ENCODE measurements at places on chromosomes 11 and 22.

GRCh38 chr11:86954269-86955110 lies 705 bp downstream of the FZD4 start:
- no peak for DNase-seq

DNA sequence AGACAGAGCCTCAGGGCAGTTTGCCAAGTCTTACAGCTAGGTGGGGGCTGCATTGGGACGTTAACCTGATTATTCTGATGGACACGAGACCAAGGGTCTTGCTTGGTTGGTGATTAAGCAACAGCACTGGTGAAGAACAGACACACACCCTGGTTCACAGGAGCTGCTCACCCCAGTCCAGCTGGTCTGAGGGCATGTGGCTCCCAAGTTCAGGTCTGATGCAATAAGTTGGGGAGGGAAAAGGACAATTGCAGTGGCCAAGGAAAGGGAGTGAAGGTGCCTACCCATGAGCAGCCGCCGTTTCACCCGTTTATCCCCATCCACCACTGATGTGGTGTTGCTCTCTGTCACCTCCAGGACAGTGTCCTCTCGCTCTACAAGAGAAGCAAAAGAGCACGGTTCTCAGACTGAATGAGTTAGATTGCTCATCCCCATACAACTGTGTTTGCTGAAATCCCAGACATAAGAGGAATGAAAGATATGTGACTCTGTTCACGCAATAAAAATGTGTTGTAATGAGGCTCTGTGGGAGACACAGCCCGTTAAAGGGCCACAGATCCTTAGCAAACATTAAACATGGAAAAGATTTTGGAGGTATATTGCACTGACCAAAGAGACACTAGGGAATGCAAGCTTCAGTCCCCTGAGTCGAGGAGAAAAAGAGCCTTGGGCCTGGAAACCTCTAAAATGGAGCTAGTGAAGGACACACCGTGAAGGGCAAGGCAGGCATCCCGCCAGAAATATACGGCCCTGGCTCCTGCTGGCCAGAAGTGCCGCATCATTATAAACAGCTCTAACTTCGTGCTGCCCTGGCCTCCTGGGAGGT lies 25.6 kb downstream of the SCUBE2 start:
- DNase-seq: no peak

DNA sequence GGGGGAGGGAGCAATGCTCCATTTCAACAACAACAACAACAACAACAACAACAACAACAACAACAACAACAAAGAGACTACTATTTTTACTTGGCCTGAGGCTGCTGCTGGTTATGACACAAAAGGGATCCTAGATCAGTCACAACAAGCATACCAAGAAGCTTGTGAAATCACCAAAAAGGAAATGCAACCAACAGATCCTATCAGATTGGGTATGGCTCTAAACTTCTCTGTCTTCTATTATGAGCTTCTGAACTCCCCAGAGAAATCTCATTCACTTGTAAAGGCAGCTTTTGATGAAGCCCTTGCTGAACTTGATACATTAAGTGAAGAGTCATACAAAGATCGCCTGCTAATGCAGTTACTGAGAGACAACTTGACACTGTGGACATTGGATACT lies 10.5 kb upstream of the MS4A2 start:
- DNase-seq: no peak

DNA sequence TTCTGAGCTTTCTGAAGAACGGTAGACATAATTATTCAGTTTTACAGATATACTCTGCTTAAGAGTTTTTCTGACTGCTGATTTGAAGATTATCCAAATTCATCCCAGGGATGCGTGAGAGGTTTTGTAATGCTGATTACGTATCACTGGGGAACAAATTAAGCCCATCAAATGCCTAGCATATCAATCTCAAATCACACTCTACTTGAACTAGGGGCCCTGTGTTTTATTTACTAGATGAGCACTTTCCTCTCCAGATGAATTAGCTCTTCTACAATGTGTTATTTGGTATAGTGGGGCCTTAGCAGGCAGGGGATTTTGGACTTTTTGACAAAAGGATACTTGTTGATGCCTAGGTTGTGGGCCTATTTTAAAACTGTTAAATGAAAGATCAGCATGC lies 177.9 kb downstream of the JRKL start:
- DNase-seq: no peak

- DNase-seq: no peak
Observed at GRCh38 chr11:9905501-9905951, 241.6 kb downstream of the SWAP70 start.

- DNase-seq: peak; percentile 80
Observed at GRCh38 chr22:37077802-37078448, 26.4 kb downstream of the KCTD17 start.

GRCh38 chr11:42923651-42924050 lies 388.1 kb upstream of the API5 start:
- DNase-seq: no peak

DNA sequence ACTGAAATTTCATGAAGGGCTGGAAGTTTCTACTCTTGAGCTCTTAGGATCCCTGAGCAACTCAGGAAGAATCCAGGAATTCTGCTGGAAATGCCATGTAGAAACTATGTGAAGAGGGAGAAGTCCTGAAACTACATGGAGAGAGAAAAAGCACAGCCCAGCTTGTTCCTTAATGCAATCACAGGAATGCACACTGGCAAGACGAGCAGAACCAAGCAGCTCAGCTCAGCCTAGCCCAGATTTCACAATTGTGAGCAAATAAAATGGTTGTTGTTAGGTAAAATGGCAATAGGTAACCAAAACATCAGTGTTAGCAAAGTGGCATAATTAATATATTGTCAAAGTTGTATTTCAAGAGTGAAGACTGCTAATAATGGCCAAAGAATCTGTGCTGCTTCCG lies 28.1 kb downstream of the ZNF214 start:
- peak; percentile 8 for DNase-seq

- DNase-seq: no peak
Observed at GRCh38 chr11:93654226-93654625, 7.3 kb upstream of the CEP295 start.

- no peak for DNase-seq
Observed at GRCh38 chr11:107996006-107996776, 12.5 kb upstream of the CUL5 start.

DNA sequence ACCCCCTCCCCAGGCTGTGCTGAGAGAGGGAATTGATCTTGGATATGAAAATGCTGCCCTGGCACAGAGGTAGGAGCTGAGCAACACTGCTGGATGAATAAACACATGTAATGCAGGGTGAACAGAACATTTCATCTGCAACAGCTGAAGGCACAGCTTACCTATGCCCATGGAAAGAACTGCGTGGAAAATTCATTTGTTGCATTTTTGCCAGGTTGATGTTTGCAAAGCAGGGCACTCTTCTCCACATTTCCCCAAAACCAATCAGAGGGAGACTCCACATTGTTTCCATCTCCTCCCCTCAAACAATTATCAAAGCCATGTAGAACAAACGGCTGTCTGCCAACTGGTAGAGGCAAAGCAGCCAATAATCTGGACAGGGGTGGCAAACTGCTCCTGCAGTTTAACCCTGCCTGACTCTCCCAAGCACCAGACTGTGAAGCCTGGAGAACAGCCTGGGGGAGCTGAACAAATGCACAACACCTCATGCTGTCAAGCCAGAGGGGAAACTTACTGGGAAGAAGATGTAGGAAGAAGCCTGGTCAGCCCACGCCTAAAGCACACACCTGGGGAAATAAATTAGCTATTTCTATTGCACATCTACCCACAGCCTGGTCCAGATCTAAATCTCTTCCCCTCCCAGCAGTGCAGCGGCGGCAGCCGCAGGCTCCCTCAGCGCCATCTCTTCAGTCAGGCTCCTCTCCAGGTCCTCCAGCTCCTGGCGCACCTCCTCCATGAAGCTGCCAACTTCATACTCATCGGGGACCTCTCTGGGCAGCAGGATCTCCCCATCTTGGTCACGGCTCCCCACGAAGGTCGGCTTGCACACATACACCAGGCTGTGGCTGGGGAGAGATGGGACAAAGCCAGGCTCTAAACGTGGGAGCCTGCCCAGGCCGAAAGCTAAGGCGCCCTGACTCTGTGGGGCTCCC lies 44.3 kb downstream of the DKK3 start:
- no peak for DNase-seq

DNA sequence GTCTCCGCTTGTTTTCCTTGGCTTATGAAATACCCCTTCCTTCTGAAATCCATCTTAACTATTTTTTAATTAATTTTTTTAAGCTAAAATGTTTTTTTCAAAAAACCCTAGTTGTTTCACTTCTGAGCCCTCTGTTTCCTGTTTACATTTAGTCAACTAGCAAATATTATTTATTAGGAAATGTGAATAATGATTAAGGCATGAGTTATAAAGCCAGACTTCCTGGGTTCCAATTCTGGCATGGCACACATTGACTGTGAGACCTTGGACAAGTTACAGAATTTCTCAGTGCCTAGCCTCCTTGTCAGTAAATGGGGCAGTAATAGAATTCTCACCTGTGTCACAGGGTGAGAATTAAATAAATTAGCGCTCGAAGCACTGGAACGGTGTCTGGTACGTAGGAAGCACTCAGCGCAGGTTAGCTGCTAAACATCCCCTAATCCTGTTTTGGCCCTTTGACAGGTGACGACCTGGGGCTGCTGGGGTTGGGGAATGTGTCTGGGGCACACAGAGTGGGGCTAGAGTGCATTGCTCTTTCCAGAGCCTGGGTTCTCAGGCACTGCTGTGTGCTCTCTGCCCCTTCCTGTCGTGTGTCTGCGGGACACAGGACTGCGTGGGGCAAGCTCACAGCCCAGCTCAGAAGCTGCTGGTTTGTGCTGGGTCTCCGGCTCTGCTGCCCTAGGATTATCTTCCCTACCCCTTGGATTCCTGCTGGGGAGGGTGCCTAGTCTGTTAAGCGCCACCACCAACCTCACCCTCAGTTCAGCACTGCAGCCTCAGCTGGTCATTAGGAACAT lies 13.1 kb downstream of the PANX1 start:
- no peak for DNase-seq

DNA sequence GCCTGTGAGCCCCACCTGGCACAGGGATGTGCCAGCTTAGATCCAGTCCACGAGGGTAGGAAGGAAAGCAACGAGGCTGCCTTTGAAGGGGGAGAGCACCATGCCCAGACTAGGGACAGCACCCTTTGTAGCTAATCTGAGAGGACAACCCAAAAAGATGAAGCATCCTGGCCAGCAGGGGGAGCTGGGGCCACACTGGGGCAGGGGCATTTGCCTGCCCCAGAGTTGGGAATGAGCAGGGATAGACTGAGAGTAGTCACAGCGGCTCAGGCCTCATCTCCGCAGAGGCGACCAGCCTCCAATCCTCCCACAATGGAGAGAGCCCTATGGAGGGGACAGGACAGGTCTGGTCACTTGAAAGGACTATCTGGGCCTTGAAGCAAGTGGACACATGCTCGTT lies 16.4 kb downstream of the LMO1 start:
- DNase-seq: no peak

DNA sequence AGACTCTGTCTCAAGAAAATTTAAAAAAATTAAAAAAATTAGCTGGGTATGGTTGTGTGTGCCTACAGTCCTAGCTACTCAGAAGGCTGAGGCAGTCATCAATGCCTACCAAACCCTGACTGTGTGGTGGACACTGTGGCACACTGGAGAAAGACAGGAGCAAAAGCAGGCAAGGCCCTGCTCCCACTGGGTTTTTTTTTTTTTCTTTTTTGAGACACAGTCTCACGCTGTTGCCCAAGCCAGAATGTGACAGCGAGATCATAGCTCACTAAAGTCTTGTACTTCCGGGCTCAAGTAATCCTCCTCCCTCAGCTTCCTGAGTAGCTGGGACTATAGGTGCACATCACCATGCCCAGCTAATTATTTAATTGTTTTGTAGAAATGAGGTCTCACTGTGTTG lies 4.6 kb downstream of the NEFH start:
- DNase-seq: no peak

DNA sequence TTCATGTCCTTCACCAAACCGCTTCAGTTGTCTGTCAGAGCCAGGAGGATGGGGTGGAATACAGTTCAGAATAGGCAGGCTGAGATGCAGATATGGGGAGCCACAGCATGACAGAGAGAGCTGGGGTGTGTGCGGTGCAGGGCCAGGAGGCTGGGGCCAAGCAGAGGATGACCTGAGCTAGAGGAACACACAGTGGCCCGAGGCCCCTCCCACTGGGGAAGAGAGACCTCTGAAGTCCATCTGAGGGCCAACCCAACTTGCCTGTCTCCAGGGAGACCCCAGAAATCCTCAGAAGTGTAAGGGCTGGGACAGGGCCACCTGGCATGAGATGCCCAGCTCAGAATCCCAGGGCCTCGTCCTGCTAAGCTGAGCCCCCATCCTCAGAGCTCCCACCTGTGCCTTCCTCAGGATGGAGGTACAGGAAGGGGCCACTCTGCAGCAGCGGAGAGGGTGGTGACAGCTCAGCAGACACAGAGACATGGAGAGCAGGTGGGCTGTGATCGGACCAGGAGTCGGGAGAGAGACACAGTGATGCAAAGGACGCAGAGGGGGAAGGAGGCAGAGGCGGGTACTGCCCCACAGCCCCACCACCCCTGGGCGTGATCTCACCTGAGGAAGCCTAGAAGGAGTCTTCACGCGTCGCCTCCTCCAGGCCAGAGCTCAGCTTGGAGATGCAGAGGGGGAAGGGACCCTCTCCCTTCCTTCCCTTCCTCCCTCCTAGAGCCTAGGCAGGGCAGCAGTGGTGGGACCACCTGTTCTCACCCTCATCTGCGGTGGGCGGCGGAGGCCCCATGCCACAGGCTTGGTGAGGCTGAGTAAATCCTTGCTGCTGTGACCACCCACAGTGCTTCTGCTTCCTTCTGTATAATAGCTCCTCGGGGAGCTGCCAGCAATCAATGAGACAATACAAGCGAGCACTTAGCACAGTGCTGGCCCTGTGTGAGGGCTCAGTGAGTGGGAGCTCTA lies 9.1 kb upstream of the TUB start:
- DNase-seq: no peak

DNA sequence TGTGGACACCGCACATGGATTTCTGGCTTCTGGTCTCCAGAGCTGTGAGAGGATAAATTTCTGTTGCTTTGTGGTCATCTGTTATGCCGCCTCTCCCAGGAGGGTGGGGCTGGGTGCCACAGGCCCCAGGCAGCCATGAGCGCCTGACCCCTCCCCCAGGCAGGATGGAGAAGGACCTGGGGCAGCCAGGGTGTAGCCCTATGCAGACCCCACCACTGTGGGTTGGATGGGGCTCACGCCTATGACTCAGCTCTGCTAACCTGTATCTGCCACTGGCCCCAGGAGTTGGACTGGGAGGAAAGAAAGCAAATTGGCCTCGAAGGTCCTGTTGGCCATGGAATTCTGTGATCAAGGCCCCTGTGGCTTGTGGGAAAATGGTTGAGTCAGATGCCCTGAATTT lies 1351.1 kb downstream of the BRD1 start:
- DNase-seq: no peak

GRCh38 chr11:88303037-88303436 lies 34.5 kb downstream of the CTSC start:
- DNase-seq: no peak

GRCh38 chr11:29321293-29322132 lies 695.3 kb downstream of the KCNA4 start:
- no peak for DNase-seq

GRCh38 chr11:103714246-103714645 lies 322.2 kb upstream of the DDI1 start:
- peak; percentile 20 for DNase-seq

- peak; percentile 90 for DNase-seq
Observed at GRCh38 chr11:12008790-12009616, 577 bp upstream of the DKK3 start.

All from AG08395 (cell line).